ENCODE measurements at places on chromosomes 16 and 17. TPM values are rescaled to one million over a fixed set of nuclear protein-coding genes. Genes with fewer than 3 reads are reported as not detected.
A peak's percentile ranks its signal among the peaks of the same experiment; 100 is the strongest.

DNA sequence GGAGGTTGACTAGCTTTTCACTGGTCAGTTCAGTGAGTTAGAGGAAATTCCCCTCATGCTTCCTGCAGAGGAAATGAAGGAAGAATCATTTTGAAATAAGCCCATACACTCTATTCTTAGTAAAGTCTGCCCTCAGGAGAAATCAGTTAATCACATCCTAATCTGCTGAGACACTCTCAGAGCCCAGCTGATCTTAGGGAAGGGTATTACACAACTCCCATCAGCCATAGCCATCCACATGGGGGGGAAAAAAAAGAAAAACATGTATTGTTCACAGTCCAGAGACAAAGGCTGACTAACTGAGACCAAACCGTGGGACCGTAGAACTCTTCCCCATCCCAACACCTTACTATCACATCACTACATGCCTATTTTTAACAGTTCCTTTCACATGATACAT lies 722.3 kb downstream of the CDH8 start:
- no peak for DNase-seq

DNA sequence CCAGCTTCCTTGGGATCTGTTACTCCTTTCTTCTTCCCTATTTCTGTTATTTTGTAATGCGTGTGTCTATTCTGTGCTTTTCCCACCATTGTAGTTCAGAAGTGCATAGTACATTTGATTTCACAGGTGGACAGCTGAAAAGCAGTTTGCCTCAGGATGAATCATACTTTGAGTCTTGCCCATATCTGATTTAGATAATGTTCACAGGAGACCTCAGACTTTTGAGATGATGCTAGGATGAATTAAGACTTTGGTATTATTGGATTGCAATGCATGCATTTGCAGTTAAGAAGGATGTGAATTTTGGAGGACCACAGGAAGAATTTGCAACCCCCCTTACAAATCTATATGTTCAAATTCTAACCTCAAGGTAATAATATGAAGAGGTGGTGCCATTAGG lies 769.6 kb downstream of the CDH11 start:
- DNase-seq: no peak

GRCh38 chr17:7856011-7856810 lies 1.1 kb downstream of the NAA38 start:
- DNase-seq: peak; percentile 33

DNA sequence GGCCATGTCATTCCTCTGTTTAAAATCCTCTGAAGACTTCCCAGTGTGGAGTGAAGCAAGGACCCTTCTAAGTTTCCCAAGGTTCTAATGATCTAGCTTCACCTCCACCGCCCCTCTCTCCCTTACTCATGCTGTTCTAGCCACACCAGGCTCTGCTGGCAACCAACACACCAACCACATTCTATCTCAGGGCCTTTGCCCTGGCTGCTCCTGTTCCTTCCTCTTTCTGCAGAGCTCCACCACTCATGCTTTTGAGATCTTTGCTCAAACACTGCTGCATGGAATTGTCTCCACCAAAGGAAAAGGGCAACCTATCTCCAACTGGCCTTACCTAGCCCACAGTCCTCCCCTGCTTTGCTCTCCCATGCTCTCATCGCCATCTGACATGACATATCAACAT lies 128.7 kb downstream of the XYLT1 start:
- DNase-seq: no peak

DNA sequence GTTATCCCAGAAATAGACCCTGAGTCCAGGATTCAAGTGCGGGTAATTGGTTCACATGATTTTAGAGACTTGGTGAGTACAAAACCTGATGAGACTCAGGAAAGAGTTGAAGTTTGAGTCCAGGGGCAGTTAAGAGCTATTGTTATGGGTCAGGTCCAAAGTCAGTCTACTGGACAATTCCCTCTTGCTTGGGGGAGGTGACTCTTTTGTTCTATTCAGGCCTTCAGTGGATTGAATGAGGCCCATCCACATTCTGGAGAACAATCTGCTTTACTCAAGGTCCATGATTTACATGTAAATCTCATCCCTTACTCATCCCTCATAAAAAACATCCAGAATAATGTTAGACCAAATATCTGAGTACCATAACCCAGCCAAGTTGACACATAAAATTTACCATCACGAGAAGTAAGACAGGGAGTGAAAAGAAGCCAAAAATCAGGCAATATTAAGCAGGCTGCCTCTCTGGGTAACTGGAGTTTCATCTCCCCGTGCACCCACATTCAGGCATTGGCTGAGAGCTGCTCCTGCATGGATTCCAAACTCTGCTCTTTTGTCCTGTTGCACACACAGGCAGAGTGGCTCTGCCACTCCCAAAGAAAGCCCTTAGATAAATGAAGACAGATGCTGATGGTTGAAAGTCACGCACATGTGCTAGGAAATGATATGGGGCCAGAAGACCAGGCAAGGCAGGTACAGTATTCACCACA lies 156.0 kb upstream of the SALL1 start:
- no peak for DNase-seq

The HS3ST3B1 gene
- polyA plus RNA-seq: 27.9 TPM

The SLC46A1 gene
- polyA plus RNA-seq: 15.4 TPM

The LGALS9B gene
- polyA plus RNA-seq: not detected
